A549 treated with GW870086 at 1 μM for 4 hours (cell line): ENCODE measurements at places on chromosomes 11 and 22. TPM values are rescaled to one million over a fixed set of nuclear protein-coding genes. Genes with fewer than 3 reads are reported as not detected.

The MOGAT2 gene
- total RNA-seq = not detected in 5 replicates

The OR52I1 gene
- total RNA-seq = not detected in 5 replicates

The IL17REL gene
- total RNA-seq = 0.05 to 0.08 TPM in 2 of 5 replicates, not detected in the others

The SLCO2B1 gene
- total RNA-seq = 2.9 to 4.5 TPM (median 3.1 TPM) in 5 replicates

The TFIP11 gene
- total RNA-seq = 19.3 to 25.2 TPM (median 23.9 TPM) in 5 replicates

The MAML2 gene
- total RNA-seq = 2.6 to 4.3 TPM (median 4.0 TPM) in 5 replicates
